ENCODE measurements at places on chromosomes 5 and 9. TPM values are rescaled to one million over a fixed set of nuclear protein-coding genes. Genes with fewer than 3 reads are reported as not detected.

HTR4 gene
- not detected for total RNA-seq

ADGRD2 gene
- total RNA-seq, result not detected

NTRK2 gene
- total RNA-seq, result not detected

LVRN gene
- total RNA-seq, result 0.64 TPM

LRRC19 gene
- total RNA-seq, result not detected

KCNT1 gene
- not detected for total RNA-seq

ANKRD31 gene
- total RNA-seq, result under 0.01 TPM

RABEPK gene
- total RNA-seq, result 32.0 TPM

FOXD4L3 gene
- total RNA-seq, result not detected

SEC16A gene
- 43.2 TPM for total RNA-seq

PCDHA3 gene
- total RNA-seq, result 0.32 TPM

PCDHA1 gene
- under 0.01 TPM for total RNA-seq

KIF4B gene
- total RNA-seq, result not detected

PCDHGB3 gene
- 5.2 TPM for total RNA-seq

PCDHGA6 gene
- total RNA-seq, result 4.7 TPM

ZNF883 gene
- 2.2 TPM for total RNA-seq

LECT2 gene
- total RNA-seq, result not detected

SPATA31A7 gene
- total RNA-seq, result not detected

SLC34A1 gene
- not detected for total RNA-seq

PALM2AKAP2 gene
- 24.5 TPM for total RNA-seq
